Skeletal muscle cell (primary cell): ENCODE measurements at places on chromosomes 3 and 15.

- DNase-seq, result no peak
Measured at GRCh38 chr15:43880406-43881194, 53.8 kb downstream of the WDR76 start.

DNA sequence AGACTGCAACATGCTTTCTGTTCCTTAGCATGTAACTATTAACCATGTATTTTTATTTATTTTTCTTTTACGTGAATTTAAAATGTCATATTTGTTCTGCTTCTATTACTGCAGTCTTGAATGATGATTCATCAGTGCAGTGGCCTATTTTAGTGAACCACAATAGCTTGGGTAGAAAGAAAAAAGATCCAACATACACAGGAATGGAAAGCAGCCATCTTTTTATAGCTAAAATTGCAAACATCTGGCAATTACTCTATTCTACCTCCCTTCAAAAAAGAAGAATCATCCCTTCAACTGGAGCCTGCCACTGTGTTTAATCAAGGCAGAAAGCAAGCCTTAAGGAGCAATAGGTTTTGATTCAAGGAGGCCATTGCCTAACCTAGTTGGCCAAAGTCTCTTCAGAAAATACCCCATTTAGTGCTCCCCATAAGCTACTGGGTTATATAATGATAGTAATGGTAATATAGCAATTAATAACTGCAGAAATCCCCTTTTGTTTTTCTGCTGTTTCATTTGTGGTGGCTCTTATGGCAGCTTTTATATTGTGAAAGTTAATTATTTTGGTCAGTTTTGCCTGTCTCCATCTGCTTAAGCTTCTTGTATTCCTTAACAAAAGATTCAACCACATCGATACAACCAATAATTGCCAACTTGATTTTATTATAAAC, 267.3 kb downstream of the LPP start:
- peak; percentile 83 for DNase-seq

DNA sequence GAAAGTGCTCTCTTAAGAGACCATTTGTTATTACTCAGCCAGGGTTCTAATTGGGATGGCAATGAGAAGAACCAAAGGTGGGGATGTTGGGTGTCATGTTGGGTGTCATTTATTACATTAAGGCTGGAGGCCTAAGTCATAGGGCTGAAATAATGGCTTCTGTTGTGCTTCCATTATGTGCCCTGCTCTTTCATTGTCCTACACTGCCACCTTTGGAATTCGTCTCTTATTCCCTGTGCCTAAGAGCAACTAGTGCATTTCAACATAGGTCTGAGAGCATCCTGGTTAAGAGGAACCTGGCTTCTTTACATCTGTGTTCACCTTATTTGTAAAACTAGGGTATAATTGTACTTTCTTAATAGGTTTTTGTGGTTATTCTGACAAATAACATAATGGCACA, 32.2 kb downstream of the RIOX2 start:
- DNase-seq, result no peak

DNA sequence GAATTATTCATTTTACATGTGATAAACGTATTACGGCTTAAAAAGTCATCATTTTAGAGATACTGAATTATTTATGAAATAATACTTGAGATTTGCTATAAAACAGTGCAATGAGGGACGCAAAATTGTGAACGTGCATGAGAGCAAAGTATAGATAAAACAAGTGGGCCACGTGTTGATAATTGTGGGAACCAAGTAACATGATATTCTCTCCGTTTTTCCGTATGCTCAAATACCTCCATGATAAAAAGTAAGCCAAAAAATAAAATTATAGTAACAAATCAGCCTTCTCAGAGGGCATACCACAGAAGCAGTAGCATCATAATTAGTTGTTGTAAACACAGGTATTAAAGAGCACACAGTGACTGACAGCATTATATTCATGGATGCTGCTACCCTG, 42.6 kb downstream of the SFMBT1 start:
- DNase-seq, result no peak
